ENCODE measurements at places on chromosomes 2 and 18.

DNA sequence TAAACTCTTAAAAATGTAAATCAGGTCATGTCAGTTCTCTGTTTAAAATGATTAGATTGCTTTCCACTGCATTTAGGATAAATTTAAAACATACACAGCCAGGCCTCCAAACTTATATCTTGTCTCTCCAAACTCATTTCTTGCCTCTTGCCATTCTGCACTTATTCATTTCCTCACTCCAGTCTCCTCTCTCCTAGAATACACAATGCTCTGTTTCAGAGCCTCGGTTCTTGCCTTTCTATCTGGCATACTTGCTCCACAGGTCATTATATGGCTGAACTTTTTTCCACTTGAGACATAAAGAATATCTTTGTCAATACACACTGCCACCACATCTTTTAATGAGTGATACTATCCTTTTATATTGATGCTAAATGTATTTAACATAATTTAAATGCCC is 10.5 kb upstream of the UGP2 start:
- ATAC-seq = no peak

DNA sequence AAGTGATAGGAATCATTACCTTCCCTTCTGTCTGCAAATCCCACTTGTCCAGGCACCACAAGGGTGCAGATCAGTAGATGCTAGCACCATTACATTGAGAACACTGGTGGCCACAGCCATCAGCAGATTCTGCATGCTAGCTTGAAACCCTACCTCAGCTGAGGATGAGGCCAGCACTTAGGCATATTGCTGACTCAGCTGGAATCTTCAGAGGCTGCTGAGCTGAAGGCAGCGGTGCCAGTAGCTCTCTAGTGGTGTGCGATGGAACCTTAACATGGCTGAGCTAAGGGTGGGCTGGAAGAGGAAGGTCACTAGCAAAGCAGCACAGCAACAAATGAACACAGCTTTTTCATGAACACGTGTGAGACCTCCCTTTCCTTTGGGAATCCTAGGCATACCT is 19.0 kb upstream of the CPO start:
- no peak for ATAC-seq

DNA sequence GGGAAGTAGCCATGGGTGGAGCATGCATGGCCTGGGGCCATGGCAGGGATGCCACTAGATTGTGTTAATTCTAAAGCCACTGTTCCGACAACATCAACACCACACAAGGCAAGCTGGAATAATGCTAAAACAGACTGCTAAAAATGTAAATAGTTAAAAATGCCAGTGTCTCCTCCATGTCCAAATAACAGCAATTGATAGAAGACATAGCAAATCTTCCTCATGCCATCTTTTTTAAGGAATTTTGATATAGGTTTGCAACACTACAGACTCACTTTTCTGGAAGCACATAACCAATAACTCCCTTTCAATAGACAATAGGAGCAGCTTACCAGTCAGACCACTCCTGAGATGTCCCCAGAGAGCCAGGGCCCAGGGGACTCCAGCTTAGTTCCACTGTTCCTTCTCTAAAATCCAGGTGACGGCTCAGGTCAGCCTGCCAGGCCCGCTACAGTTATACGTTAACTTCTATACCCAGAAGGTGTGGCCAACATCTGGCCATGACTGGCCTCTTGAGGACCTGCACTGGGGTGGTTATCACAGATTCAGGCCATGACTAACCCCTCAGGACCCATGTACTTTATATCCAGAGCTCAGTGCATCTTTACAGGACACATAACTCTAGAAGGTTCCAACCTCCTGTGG is 20.3 kb downstream of the TUBB6 start:
- ATAC-seq = no peak

DNA sequence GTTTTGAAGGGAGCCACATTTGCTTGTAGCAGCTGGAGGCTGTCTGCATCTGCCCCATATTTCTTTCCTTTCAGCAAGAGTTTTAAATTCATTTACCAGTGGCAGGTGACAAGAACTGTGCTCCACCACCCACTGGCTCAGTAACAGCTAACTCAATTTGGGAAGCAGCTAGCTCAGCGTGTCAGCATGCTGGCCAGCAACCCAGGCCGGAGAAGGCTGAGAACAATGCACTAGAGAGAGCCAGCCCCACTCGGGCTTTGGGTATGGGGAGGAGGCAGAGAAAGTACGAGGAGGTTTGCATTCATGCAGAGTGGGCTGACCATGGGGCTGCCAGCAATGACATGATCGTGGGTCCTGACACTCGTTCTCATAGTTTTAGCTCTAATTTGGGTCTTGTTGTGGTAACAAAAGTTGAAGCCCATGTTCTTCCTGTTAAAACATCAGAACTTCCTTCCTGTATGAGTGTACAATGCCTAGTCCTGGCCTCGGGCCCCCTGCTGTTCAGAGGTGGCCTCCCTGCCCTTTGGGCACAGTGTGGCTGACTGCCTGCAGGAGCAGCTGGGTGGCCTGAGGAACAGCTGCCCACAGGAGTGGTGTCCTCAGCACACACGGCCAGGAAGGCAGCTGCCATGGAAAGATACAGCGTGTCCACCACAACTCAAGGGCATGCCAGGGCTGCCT is 23.0 kb downstream of the CDC42EP3 start:
- ATAC-seq = peak; percentile 65

GRCh38 chr2:173349287-173349686 is 5.4 kb upstream of the CDCA7 start:
- ATAC-seq = no peak

GRCh38 chr2:145324748-145325147 is 804.8 kb upstream of the ZEB2 start:
- no peak for ATAC-seq

DNA sequence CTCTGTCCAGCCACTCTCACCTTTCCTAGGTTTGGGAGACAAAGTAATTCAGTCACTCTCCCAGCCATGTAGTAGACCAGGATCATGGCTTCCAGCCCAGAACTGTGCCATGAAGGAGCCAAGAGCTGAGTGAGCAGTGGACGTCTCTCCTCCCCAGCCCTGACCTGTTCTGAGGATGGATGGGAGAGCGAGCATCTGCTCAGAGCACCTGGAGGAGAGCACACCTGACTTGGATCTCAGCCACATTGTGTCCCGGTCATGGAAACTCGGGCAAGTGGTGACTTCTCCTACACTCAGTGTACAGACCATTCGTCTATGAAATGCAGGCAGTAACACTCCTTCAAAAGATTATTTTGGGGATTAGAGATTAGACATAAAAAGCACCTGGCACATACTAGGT is 299.7 kb downstream of the TNS1 start:
- ATAC-seq = no peak

- ATAC-seq = no peak
These were observed 428.7 kb upstream of the ACVR2A start for GRCh38 chr2:147416099-147416498.

DNA sequence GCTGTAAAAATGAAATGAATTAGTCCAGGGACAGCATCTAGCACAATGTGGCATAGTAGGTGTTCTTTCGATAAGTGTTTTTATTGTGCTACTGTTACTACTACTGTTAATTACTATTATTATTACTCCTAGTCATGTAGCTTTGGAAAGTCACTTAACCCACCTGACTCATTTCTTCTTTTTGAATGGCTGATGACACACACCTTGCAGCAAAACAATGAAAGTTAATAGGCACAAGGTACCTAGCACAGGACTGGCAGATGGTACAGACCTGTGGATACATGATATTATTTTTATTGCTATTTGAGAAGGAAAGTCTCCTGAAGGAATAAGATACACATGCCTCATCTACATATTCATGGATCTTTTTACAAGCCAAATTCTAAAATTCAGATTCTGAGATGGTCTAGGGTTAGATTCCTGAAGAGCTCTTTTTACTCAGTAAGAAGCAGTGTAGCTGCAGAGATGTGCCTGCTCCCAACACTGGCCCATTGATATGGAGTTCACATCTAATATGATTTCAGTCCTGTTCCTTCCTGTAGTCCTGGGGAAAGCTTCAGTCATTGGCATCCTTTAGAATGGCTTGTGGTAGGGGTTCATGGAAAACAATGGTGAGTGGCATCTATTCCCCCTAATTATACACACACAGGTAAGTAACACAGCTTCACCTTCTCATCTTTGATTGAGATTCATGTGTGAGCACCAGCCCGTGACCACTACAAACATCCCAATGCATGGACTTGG is 7.9 kb upstream of the ERMN start:
- no peak for ATAC-seq

DNA sequence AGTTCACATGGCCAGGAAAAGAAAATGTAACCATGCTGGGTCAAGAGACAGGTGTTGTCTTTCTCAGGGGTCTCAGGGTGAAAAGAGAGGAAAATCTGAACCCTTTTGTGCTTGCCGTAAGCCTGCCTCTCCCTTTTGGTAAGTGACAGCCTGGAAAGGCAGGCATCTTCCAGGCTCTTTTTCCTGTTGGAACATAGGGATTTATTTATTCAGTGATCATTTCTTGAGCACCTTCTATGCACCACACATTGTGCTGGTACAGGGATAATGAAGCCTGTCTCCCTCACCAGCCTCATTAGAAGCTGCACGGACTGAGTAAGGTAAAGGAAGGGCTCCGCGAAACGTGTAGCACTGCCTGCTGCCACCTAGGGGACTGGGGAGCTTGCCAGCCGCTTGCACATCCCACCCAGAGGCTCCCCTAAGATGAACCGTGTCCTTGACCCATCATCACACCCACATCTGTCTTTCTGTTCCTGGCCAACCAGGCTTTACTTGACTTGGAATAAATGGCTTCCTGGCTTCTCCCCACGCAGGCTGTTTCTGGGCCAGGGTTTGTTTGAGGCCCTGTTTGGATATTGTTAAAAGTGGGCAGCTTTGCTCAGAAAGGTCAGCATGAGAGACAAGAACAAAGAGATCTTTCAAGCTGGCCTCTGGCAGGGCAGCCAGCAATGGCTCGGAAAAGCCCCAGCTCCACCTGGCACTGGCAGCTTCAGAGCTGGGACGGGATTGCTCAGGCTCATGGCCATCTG is 73.3 kb upstream of the MCFD2 start:
- ATAC-seq = no peak

All from stimulated activated memory B cell treated with anti-CD40 and anti-IgM and Interleukin-4, amounts not matched to agents 10 μg/mL and 1 μg/mL and 100 μg/mL, for 72 hours (primary cell).